ENCODE measurements at places on chromosomes 7 and 10.

DNA sequence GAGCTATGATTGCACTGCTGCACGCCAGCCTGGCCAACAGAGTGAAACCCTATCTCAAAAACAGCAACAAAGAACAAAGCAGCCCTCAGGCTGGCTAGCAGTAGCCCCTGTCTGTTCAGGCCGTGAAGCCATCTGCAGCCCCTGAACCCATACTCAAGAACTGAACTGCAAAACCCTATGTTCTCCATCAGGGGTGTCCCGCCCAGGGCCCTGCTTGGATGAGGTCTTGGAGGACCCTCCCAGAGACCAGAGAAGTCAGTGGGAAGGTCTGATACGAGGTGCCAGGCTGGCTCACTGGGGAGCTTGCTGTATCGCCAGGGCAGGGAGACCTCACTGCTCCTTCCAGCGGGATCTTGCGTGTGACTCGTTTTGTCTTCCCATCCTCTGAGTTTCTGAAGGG is 39.3 kb downstream of the RBM17 start:
- DNase-seq: no peak

GRCh38 chr10:34834274-34834673 is 19.2 kb upstream of the PARD3 start:
- no peak for DNase-seq

DNA sequence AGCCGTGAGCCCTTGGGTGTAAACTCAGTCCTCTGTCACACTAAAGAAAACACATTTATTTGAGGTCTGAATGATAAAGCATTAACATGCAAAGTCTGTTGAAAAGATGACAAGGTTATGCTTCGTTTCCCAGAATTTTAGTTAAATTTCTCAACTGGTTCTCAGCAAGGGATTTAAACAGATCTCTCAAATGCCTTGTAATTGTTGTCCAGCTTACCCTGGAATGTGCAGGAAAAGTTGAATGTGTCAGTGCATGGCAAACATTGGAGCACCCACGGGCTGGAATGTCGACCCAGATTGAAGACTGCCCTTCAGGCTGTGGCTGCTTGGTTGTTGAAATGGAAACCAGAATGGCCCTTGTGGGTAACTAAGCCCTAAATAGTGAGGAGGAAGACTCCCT is 191.8 kb downstream of the TRIL start:
- DNase-seq: no peak

DNA sequence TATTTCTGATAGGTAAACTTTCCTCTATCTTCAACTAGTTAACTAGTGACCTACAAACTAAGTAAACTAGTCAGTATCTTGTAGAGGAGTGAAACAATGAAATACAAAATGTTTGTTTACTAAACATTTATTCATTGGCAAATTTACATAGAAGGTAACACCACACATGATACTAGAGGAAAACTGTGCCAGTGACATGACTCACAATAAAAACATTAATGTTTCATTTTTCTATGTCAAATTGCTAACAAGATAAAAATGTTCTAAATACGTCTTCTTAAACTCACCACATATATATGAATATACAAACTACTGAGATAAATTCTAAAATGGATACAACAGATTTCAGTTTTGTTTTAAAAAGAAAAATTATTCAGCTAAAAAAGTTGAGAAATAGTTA is 471.3 kb downstream of the PARD3 start:
- no peak for DNase-seq

GRCh38 chr10:61751599-61751998 is 88.9 kb downstream of the CABCOCO1 start:
- DNase-seq: no peak

DNA sequence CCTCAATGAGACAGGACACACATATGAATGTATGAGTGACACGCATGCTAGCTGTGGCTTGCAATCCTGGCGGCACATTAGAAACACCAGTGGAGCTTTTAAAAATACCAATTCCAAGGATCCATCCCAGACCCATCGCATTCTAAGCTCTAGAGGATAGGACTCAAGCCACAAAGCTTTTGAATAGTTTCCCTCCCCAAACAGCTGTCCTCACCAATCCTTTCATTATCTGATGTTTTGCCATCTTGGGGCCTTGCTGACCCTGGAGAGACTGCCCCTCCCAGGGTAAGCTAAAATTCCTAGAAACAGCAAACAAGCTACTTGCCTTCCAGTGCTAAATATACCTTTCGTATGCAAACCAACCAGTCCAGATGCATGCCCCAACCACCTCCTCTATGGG is 8.9 kb upstream of the TM9SF3 start:
- DNase-seq: no peak

DNA sequence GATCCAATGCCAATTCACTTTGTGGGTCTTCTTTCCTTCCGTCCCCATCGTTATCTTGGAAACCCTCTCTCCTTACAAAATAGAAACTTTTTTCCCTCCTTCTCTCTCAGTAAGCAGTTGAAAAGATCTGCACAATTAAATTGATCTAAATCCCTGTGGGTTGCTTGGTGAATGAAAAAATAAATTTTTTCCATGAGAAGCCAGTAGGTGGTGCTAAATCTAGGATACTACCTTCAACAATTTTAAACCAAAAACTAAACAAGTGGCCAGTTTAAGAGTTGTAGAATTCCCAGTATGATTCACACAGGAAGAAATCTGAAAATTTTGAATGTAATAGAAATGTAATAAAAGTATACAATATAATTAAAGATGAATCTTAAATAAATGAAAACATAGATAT is 990.3 kb upstream of the ZNF722 start:
- no peak for DNase-seq

DNA sequence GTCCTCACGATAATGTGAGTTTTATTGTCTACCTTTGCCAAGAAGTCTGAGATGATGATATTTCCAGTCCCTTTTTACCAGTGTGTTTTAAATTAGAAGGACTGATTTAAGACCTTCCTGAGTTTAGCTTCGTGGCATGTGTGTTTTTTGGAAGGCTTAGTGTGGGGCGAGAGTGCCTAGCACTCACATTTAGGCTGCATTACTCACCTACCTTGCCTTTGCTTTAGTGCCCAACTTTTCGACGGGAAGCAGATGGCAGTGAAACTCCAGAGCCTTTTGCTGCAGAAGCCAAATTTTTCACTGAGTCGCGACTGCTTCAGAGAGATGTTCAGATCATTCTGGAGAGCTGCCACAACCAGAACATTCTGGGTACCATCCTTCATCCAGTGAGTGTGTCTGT is 50.9 kb downstream of the SND1 start:
- DNase-seq: no peak

- DNase-seq: peak; percentile 71
These were observed at the start of gene VSTM4 for GRCh38 chr10:49115015-49115795. VSTM4 (minus strand) TSS chr10:49115522; CDS start chr10:49115485, 37 bp downstream.

All from cardiac muscle cell (in vitro differentiated cells and primary cell).